ENCODE measurements at places on chromosomes 6 and 20.

DNA sequence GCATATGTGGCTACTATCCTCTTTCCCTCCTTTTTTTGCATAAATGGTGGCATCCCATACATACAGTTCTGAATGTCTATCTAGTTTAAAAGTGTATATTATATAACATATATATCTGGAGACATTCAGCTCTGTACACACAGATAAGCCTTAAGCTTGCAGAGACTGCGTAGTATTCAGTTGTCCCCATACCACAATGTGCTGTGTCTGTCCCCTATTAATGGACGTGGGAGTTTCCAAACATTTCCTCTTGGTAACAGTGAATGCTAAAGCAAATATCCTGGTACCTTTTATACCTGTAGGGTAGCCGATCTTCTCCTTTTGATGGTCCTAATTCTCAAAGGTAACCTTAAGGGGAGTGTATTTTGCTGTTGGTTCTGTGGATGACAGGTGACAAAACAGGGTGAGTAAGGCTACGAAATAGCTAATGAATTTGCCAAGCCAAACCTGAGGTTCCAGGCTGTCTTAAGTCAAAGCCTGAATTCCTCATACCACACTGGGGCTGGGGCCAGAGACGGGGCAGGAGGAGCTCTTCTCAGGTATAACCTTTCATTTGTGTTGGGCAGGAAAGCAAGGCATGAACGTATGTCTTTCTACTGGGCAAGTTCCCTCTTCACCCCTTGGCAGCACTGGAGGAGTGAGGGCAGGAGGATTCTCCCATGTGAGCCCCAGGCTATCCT is 7.8 kb upstream of the C2 start:
- DNase-seq: no peak

- no peak for DNase-seq
These were observed 79.2 kb upstream of the PLN start for GRCh38 chr6:118468682-118469465.

DNA sequence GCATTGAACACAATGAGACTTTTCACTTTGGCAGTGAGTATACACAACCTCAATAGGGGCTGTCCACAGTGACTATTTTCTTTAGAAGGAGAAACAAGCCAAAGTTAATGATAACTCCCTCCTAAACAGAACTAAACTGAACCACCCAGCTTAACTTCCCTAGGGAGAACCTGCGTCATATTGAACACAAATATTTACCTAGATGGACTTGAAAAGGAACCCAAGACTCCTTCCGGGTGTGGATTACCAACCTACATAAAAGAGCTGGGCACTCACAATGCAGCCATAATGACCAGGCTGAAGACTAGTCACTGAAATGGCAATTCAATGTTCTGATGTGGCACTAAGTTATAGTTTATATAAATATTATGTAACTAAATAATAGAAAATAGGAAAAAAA is 160.6 kb downstream of the IBTK start:
- no peak for DNase-seq

- DNase-seq: no peak
These were observed 59.1 kb upstream of the BHLHE23 start for GRCh38 chr20:63065911-63066310.

DNA sequence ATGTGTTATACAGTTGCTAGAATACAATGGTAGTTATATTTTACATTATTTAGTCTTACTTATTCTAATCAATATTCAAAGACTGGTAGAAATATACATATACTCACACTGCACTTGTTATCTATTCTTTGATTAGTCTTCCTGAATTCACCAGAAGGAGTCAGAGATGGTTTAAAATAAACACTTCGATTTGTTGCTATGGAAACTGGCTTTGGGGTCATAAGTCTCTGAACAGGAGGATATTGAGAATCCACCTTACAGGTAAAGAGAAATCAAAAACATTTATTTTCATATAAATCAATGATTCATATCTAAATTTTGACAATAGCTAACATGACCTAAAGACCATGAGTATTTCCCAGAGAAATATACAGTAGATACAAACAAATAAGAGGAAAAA is 41.6 kb downstream of the NUP153 start:
- DNase-seq: no peak

DNA sequence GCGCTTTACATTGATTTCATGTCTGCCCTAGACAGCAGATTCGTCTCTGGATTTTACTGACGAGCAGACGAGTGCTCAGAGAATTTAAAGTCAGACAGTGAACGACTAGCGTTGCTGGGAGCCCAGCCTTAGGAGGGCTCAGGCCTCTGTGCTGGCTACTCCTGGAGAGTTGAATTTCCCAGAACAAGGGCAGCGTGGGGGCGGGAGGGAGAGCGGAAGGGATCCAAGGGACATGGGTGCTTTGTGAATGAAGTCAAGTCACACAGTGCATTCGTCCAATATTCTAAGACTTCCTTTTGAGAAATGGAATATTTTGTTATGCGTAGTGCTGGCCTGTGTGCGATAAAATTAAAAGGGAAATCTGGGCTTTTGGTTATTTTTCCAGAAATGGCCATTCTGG is 126.5 kb downstream of the MYLK4 start:
- no peak for DNase-seq

Measured in amniotic stem cell (primary cell).